ENCODE measurements at places on chromosomes 4 and X.
A peak's percentile ranks its signal among the peaks of the same experiment; 100 is the strongest.

GRCh38 chr4:189385098-189385497, 555.6 kb upstream of the FRG1 start:
- DNase-seq, result no peak

DNA sequence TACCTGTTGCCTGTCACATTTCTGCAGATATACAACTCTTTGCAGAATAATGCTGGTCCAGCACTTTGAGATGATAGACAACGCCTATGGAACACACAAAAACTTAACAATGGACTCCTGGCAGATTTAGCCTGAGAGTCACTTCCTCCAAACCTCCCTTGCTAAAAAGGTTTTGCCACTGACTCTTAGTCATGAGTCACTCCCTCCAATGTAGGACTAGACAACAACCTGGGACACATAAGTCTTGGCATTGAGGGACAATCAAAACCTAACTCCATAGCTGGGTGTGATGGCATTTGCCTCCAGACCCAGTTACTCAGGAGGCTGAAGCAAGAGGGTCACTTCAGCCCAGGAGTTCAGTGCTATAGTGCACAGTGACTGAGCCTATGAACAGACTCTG, 22.0 kb upstream of the EIF4E start:
- no peak for DNase-seq

- no peak for DNase-seq
Observed at GRCh38 chr4:47084111-47084510, 52.7 kb downstream of the GABRB1 start.

DNA sequence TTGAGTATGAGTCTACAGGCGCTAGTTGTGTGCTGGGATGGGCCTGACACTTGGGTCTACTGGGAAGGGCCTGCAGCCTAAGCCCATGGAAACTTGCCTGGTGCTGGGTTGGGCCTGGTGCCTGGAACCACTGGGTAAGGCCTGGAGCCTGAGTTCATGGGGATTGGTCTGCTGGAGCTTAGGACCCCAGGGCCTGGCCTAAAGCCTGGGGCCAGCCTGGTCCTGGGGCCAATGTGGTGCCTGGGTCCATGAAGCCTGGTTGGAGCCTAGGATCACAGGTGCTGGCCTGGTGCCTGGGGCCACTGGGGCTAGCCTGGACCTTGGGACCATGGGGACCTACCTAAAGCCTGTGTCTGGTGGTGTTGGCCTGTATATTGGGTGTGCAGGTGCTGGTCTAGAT, 270.3 kb upstream of the GRIA3 start:
- DNase-seq, result no peak

- DNase-seq, result no peak
Observed at GRCh38 chr4:101501421-101501820, 154.1 kb upstream of the PPP3CA start.

DNA sequence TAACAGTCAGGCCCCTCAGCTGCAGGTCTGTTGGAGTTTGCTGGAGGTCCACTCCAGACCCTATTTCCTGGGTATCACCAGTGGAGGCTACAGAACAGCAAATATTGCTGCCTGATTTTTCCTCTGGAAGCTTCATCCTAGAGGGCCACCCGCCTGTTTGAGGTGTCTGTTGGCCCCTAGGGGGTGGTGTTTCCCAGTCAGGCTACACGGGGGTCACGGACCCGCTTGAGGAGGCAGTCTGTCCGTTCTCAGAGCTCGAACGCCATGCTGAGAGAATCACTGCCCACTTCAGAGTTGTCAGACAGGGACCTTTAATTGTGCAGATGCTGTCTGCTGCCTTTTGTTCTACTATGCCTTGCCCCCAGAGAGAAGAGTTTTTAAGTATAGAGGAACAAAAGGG, 160.8 kb downstream of the DKK2 start:
- DNase-seq, result no peak

DNA sequence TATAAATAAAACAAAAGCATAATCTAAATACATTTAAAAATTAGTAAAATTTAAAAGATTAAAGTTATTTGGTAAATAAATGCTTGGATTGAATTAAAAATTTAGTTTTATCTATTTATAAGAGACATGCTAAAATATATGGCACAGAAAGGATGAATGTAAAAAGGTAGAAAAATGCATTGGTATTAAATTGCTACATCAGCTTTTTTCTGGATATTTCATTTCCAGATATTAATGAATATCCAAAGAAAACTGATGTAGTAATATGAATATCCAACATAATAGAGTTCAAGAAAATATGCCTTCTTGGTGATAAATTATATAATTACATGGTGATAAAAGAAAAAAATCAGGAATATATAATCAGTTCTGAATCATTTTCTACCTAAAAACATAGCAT, 1743.9 kb downstream of the RPA4 start:
- no peak for DNase-seq

DNA sequence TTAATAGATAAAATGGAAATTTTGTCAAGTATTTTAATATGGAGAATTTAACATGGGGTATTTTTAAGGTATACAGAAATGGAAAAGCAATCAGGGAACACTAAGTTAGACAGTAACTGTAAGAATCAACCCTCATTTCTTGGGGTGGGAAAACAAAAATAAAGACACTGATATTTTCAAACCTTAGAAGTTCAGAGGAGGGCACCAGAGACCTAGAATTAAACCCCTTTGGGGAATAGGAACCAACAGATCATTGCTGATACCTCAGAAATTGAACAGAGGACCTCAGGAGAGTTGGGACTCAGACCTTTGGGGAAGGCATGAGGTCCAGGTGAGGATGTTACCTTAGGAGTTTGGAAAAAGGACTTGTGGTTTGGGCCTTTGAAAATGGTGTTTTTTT, 435.6 kb downstream of the TMA16 start:
- DNase-seq, result no peak

GRCh38 chr4:244471-244870, 60.8 kb downstream of the ZNF732 start:
- peak; percentile 6 for DNase-seq

DNA sequence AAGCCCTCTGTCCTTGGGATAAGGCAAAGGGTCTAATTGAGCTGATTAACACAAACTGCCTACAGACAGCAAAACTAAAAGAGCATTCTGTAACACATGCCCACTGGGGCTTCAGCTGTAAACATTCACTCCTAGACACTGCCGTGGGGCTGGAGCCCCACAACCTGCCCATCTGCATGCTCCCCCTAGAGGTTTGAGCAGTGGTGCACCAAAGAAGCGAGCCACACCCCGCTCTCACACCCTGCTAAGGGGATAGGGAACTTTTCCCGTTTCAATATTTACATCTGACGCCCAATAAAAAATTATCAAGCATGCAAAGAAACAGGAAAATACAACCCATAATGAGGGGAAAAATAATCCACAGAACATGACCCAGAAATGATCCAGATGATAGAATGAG, 46.9 kb upstream of the HSD17B10 start:
- DNase-seq, result no peak

GRCh38 chr4:101348995-101349800, 1.9 kb upstream of the PPP3CA start:
- no peak for DNase-seq

DNA sequence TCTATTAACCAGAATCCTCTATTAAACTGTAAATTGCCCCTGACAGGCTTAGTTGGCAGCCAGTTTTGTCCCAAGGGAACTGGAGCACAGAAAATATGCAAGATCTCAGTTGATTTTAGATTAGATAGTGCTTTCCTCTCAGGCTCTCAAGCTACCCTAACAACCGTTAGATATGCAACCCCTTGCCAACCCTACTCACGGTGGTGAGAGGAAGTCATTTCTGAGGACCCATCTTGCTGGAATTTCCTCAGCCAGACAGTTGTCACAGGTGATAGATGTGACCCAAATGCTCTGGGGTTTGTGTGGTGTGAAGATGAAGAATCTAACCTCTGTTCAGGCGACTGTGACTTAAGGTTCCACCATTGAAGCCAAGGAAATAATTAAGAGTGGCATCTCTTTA, 447.1 kb downstream of the MID1IP1 start:
- DNase-seq, result no peak

DNA sequence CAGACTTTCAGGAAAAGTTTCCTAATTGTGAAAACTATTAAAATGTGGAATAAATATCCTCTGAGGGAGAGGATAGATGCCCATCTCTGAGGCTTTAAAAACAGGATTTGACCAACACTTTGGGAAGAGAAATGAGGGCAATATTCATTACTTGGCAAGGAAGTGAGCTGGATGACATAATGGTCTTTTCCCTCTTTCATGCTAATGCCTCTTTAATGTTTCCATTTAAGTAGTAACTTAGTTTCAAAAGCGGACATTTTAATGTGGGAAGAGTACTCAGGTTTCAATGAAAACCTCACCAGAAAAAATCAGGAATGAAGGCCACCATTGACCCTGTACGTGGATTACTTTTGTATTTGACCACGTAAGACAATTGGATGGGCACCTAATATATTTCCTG, 503.3 kb downstream of the ANKRD50 start:
- DNase-seq, result no peak

GRCh38 chr4:177489471-177490246, 47.4 kb upstream of the AGA start:
- DNase-seq, result no peak

DNA sequence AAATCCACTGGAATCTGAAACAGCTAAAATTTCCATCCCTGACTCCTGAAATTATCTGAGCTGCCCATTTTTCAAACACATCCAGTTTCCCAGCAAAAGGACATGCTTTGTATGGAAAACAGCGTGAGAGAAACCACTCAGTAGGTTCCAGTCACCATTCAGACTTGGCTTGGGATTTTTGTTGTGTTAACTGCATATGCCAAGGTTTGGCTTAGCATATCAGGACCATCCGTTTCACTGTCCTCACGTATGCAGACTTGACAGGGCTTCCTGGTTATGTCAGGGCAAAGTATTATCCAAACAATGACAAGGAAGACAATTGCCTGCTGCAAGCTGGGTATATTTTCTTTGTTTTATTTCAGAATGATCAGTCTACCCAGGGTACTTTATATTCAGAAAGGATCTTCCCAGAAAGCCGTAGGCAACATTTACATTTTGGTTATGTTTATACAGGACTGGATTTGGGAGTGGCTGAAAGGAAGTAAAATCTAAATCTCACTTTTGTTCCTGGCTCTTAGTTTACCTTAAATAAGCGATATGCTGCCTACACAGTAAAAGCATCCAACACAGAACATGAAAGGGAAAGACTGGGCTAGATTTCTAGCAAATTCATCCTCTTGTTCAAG, 41.3 kb upstream of the CCKAR start:
- DNase-seq, result no peak

DNA sequence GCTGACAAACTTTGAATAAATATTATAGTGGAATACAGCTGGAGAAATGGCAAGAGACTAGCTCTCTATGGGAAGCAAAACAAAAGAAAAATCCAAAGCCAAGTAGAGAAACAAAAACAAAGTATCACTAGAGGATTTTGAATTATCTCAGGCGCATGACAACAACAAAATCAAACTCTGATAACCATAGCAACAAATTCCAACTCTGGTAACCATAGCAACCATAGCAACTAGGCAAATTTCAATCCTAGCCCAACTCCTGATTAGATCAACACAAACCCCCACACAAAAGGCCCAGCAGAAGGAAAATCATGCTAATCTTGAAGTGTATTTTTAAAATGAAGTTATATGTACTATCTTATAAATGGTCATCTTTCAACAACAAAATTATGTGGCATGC, 98.4 kb upstream of the MAGEE2 start:
- DNase-seq, result no peak

DNA sequence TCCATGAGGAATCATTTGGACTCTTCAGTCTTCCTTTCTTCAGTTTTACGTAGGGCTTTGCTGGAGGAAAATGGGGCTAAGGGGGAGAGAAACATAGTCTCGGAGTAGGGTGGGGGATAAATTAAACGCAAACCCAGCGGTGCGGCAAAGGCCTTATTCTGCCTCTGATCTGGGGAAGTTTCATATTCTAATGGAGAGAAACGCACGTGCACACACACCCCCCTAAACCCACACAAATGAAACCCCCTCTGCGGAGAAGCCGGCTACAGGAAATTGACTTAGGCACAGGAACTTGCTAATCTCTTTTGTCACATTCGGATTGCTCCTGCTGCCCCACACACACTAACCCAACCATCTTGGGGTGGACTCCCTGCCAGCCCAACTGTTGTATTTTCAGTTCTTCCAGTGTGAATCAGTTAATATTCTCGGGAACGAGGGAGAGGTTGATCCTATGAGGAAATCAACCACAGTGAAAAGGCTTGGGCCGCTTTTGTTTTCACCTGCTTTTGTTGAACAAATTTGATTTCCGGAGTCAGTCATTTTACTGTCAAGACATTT, at the start of gene RHOH:
Gene RHOH (plus strand): TSS at position 308 of the 558 bp plus-strand sequence. CDS start 46,356 bp downstream, outside the sequence.
- no peak for DNase-seq

GRCh38 chr4:158814636-158815330, 46.0 kb downstream of the FNIP2 start:
- DNase-seq, result no peak

DNA sequence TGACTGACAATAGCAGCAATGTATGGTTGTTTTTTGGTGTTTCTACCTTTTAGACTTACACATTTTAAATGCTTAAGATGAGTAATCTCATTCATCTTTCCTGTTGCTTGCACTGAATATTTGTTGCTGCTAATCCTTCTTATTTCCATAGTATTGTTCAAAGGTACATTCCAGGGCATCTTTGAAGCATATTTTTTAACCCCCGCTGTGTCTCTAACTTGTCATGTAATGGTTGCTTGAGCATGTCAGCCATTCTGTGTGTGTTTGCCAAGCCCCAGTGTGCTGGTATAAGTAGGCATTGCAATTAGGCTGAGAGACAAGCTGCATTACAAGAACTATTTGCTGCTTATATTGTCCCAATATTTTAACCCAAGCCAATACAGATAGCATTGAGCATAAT, 87.9 kb downstream of the IL1RAPL1 start:
- DNase-seq, result no peak

- DNase-seq, result no peak
Observed at GRCh38 chr4:119237642-119238041, 25.1 kb downstream of the USP53 start.

DNA sequence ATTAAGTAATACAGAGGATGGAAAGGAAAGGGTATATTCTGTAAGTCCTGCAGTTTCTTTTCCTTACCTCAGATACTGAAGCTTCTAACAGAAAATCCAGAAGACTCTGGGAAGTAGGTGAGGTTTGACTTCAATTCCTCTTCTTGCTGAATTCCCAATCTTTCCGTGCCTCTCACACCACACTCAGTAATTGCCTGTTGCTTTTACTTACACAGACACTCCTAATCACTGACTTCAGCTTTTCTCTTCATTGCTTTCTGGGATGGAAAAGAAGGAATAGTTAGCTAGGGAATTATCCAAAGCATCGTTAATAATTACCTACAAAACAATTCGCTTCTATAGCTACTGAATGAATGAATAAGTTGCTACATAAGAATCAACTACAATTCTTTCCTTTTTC, 163.6 kb downstream of the FBXO8 start:
- no peak for DNase-seq

- no peak for DNase-seq
Observed at GRCh38 chr4:6625256-6625655, 15.2 kb upstream of the MRFAP1 start.

DNA sequence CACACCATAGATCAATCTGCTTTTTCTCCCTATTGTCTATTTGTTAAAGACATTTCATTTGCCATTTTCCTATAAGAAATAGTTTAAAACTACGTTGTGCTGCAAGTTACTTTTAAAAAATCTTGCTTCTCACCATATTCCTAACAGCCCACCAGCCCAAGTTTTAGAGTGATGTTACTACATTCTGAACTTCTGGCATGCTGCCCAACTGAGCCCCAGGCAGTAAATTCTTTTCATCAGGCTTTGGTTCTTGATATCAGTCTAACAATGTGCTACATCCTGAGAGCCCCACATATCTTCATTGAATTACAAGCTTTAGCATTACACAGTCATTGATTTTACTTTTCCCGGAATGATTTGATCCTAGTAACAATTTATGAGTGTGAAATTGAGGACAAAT, 283.8 kb upstream of the IL1RAPL1 start:
- no peak for DNase-seq

- no peak for DNase-seq
Observed at GRCh38 chr4:20724915-20725314, 24.7 kb downstream of the PACRGL start.

All from stimulated activated CD4-positive, alpha-beta T cell treated with anti-CD3 and anti-CD28 coated beads, Interleukin-1b, Interleukin-23, amount 100 ng/mL, for 1 hour (primary cell).